ENCODE measurements at places on chromosomes 7 and 10. TPM values are rescaled to one million over a fixed set of nuclear protein-coding genes. Genes with fewer than 3 reads are reported as not detected.

- DNase-seq = no peak
Observed at GRCh38 chr7:38049679-38050078, 128.4 kb upstream of the STARD3NL start.

- DNase-seq = no peak
Observed at GRCh38 chr10:49298983-49299815, at the start of gene C10orf71. Gene C10orf71, plus strand, starts transcription at chr10:49299170. Its CDS starts 23,376 bp downstream, at chr10:49322546.

GRCh38 chr10:703118-703517 is 13.7 kb upstream of the DIP2C start:
- no peak for DNase-seq

DNA sequence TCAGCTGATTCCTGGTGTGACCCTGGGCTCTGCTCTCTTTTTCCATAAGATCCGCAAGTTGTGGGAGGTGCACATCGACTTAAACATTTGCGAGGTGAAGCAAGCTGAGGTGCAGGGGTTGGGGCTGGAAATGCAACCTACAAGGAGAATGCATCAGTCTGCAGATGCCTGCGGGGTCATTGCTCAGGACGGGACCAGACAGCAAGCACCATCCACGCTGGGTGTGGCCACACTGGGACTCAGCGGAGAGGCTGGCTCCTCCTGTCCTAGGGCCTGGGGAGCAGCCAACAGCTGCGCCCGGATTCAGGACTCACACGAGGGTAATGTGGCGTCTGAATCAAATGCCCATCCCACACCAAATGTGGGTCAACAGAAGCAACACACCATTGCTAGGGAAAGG is 33.8 kb downstream of the STK32C start:
- DNase-seq = no peak

DNA sequence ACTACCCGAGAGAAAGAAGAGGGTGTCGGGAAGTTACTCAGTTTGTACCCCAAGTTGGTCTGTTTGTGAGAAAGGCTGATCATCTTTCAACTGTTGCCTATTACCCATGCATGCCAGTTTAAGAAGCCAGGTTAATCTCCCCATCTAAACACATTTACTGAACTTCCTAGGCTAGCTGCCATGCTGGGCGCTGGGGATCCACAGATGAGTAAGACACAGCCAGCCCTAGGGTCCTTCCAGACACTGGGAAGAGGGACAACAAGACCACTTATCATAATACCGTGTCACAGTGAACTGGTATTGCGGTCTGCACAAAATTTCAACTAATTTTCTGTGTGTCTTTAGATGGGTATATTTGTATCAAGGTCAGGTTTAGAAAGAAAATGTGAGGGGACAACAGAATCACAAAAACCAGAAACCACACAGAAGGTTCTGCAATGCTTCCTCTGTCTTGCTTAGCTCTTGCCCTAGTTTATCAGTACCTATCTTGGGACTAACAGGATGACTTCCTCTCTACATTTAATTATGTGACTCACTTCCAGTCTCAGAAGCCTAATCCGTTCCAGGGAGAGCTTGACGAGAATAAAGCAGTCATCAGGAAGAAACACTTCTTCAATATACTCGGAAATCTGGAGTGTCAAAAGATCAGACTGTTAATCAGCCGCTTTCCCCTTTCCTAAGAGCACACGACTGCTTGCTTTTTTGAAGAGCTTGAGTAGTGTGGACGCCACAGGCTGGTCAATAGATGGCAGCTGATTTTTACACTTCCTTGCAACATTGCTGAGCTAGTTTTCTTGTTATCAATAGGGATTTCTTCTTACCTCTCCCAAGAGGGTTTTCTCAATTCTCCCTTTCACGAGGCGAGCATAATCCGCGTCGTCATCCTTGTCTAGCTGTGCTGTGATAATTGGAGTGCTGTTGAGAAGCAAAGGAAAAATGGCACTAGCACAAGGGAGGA is 45.7 kb downstream of the POLR3A start:
- peak; percentile 29 for DNase-seq

DNA sequence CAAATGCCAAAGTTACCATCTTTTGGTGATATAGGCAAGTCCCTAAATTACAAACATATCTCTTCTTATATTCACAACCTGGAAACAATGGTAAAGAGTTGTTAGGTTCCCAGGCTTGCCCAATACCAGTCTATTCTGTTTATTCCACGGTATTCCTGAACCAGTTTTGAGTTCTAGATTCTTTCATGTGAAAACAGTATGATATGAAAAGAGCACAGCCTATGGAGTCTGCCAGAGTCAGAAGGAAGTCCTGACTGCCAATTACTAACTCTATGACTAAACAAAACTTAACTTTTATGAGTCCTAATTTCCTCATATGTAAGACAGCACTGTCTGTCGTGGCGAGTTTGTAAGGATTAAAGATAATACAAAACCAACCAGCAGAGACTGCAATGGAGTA is 5.6 kb downstream of the ABI1 start:
- peak; percentile 78 for DNase-seq

DNA sequence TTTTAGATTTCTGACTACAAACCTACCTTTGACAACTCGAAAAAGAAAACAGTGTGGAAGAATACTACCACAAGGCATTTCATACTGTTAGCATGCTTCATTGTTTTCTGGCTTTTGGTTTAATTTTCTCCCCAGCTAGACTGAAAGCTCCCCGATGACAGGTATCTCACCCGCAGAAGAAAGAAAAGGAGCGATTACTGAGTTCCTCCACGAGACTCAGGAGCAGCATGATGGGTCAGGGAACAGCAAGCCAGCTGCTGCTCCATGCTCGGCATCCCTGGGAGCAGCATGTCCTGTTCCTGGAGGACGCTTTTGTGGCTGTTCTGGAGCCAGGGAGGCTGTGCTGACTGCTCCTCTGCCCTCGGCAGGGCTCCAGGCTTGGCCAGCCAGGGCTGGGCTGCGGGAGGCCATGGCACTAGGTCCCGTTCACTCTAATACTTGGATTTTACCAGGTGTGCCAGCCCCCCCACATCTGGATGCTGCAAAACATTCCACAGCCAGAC is 133.4 kb downstream of the PRKAG2 start:
- no peak for DNase-seq

DNA sequence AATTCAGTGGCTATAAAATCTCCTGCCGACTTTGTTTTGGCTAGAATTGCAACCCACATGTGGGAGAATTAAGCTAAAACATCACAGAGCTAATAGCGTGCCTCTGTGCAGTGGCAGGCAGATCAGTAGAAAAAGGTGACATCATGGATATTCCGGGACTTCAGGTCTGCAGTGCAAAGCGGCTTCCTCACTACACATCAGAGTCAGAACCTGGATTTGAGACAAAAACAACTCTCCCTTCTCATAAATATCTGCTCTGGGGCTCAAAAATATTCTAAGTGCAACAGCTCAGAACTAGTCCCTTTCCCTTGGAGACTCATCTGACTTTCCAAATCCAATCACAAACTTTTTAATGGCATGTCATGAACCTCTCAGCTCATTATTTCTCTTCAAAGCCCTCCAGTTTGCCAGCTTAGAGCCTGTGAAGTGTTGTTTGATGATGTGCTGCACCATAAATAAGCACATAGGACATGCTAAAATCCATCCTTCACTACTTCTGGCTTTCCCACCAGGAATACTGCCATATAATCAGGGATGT is 337.1 kb downstream of the RNLS start:
- no peak for DNase-seq

- DNase-seq = no peak
Observed at GRCh38 chr10:25180801-25181200, 6.0 kb downstream of the GPR158 start.

GRCh38 chr7:134075799-134076198 is 51.3 kb upstream of the LRGUK start:
- no peak for DNase-seq

- DNase-seq = no peak
Observed at GRCh38 chr7:110591341-110591740, 499.6 kb upstream of the LRRN3 start.

GRCh38 chr10:130742941-130743675 is 568.4 kb downstream of the TCERG1L start:
- no peak for DNase-seq

GRCh38 chr10:10551596-10552301 is 465.9 kb upstream of the CELF2 start:
- no peak for DNase-seq

DNA sequence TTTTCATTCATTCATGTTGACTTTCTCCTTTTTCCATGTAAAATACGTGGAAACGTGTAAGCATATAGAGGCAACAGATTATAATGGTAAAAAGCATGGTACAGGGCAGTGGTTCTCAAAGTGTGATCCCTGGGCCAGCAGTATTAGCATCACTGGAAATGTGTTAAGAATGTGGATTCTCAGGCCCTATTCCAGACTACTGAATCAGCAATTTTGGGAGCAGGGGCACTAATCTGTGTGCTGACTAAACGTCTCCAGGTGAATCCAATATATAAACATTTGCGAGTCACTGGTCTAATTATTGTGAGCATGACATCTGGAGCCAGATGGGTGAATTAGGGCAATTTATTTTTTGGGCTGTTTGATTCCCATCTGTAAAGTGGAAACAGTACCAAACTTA is 5.1 kb upstream of the GPR158 start:
- DNase-seq = no peak

DNA sequence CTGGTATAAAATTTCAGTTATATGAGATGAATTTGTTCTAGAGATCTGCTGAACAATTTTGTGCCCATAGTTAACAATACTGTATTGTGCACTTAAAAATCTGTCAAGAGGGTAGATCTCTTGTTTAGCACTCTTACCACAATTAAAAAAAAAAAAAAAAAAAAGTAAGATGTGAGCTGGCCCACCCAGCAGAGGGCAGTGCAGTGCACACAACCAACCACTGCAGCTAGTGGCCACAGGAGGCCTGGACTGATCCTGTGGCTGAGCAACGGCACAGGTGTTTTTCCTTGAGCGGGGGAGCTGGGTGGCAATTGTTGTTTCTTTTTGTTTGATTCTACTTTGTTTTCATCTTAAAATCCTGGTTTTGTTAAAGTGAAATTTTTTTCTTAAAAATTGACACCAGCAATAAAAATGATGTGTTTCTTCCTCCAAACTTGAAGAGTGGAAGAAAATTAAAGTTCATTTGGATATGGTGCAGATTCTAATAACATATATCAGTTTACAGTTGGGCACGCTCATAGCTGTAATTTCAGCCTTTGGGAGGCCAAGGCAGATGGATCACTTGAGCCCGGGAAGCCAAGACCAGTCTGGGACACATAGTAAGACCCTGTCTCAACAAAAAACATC is 171.1 kb upstream of the TBX20 start:
- peak; percentile 38 for DNase-seq

- no peak for DNase-seq
Observed at GRCh38 chr7:9921326-9921725, 1052.3 kb upstream of the PHF14 start.

DNA sequence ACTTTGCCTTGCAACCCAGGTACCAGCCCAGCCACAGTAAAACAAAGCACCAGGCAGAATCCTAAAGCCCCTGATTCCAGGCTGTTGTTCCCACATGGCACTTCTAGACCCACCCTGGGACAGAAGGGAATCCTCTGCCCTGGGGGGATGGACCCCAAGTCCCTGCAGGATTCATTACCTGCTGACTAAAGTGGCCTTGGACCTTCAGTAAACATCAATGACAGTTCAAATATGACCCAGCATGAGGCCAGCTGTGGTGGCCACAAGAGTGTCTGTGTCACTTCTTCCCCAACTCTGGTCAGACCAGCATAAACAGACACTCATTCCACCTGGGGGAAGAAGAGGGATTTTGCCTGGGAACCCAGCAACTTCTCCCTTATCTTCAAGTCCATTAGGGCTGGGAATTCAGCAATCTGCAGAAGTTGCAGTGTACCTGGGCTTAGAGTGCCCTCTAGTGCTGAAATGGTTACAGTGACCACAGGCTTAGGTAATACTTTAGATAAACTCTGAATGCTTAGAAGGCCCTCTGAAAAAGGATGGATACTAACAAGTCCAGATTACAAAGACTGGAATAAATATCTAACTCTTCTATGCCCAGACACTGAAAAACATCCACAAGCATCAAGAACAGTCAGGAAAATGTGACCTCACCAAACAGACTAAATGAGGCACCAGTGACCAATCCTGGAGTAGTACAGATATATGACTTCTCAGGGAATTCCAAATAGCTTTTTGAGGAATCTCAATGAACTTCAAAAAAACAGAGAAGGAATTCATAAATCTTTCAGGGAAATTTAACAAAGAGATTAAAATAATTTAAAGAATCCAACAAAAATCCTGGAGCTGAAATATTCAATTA is 108.5 kb upstream of the TMEM168 start:
- DNase-seq = peak; percentile 64

GRCh38 chr10:124150807-124151417 is 57.5 kb upstream of the CHST15 start:
- DNase-seq = no peak

GRCh38 chr7:138091032-138091431 is 14.8 kb downstream of the AKR1D1 start:
- peak; percentile 42 for DNase-seq

DNA sequence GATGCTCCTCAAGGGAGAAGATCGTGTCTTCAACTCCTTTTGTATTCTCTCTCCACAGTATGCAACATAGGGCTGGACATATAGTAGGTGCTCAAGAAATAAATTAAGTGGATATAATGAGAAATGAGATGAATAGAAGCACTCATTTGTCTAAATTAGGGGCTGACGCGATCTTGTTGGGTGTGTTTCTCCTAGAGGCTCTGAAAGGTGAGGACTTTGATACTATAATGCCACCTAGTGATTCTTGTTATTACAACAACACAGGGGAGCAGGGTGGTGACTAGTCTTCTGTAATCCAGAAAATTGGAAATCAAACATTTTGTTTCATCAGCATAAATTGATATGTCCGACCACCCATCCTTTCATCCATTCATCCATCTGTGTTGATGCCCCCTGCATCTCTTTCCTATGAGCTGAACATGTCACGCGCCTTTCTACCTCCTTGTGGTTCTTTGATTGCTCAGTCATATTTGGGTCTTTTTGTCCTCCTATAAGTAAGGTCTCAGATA is 3.5 kb upstream of the CFAP58 start:
- DNase-seq = peak; percentile 85

DNA sequence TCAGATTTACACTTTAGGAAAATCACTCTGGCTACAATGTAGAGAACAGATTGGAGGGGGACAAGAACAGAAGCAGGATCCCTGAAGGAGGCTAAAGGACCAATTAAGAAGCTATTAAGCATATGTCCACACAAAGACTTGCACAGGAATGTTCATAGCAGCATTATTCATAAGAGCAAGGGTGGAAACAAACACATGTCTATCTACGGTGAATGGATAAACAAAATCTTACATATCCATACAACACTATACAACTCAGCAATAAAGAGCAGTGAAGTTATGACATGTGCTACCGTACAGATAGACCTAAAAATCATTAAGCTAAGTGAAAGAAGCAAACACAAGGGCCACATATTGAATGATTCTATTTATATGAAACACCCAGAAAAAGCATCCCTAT is 10.4 kb downstream of the CHCHD3 start:
- no peak for DNase-seq

The C10orf62 gene
- total RNA-seq = not detected

The SEMA3E gene
- 0.13 TPM for total RNA-seq

The PNLIPRP1 gene
- total RNA-seq = not detected

The OR2A12 gene
- not detected for total RNA-seq

The LIPJ gene
- not detected for total RNA-seq

The CDK14 gene
- 8.7 TPM for total RNA-seq

The ZNF727 gene
- total RNA-seq = 0.53 TPM

The GIMAP1 gene
- not detected for total RNA-seq

Measured in bronchial epithelial cell (primary cell).